ENCODE measurements at places on chromosomes 4 and X. TPM values are rescaled to one million over a fixed set of nuclear protein-coding genes. Genes with fewer than 3 reads are reported as not detected.

The HSFX3 gene
- not detected for total RNA-seq

GRCh38 chrX:122188751-122189150, 995.3 kb upstream of the GRIA3 start:
- DNase-seq: no peak

DNA sequence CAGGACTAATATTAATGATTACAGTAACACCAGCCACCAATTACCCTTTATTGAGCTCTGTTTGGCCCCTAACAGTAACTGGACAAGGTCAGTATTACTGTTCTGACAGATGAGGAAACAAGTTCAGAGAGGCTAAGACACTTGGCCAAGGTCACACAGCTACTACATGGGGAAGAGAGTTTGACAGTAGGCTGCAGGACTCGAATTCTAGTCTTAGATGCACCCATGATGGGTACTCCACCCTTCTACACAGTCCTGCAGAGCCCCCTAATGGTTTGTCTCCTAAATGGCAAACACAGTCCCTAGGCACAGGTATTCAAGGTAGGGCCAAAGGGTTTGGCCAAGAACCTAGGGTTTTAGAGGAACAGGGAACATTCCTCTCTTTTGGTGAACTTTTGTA, 93.9 kb downstream of the NSUN7 start:
- DNase-seq: no peak

- no peak for DNase-seq
Observed at GRCh38 chrX:17682259-17682658, 55.0 kb upstream of the SCML1 start.

GRCh38 chrX:107597264-107597663, 31.0 kb upstream of the PRPS1 start:
- DNase-seq: no peak

The LIAS gene
- total RNA-seq: 15.4 TPM

The GAB1 gene
- 51.5 TPM for total RNA-seq

The BEX1 gene
- 0.30 TPM for total RNA-seq

Data from skin of body (tissue), 3 donors.